ENCODE measurements at places on chromosomes 3 and 15. TPM values are rescaled to one million over a fixed set of nuclear protein-coding genes. Genes with fewer than 3 reads are reported as not detected.

GRCh38 chr3:46666453-46666845 is 27.0 kb downstream of the ALS2CL start:
- no peak for DNase-seq

The TGM4 gene
- 0.17 TPM for total RNA-seq

The HIGD2B gene
- total RNA-seq = not detected

DNA sequence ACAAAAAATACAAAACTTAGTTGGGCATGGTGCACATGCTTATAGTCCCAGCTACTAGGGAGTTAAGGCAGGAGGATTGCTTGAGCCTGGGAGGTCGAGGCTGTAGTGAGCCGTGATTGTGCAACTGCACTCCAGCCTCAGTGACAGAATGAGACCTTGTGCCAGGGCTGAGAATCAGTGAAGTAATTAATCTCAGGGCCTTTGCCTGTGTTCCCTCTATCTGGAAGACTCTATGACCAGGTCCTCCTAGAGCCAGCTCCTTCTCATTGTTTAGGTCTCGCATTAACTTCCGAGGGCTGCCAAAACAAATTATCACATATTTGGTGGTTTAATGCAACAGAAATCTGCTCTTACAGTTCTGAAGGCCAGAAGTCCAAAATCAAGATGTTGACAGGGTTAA is 41.4 kb upstream of the FLNB start:
- DNase-seq = no peak

The P2RY14 gene
- total RNA-seq = not detected

DNA sequence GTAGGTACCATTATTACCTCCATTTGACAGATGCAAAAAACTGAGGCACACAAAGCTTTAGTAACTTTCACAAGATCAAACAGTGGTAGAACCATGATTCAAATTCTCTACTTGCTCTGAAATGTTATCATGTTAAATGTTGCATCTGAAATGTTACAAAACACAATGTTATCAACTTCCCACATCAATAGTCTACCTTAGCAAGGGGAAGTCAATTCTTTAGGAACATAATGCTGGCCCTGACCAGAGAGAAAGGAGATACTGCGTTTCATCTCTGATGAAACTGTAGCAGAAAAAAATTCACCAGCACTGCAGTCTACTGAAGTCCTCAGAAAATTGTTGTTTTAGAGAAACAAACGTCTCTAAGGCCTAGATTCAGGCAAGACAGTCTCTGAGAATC is 174.1 kb downstream of the SATB1 start:
- DNase-seq = no peak

DNA sequence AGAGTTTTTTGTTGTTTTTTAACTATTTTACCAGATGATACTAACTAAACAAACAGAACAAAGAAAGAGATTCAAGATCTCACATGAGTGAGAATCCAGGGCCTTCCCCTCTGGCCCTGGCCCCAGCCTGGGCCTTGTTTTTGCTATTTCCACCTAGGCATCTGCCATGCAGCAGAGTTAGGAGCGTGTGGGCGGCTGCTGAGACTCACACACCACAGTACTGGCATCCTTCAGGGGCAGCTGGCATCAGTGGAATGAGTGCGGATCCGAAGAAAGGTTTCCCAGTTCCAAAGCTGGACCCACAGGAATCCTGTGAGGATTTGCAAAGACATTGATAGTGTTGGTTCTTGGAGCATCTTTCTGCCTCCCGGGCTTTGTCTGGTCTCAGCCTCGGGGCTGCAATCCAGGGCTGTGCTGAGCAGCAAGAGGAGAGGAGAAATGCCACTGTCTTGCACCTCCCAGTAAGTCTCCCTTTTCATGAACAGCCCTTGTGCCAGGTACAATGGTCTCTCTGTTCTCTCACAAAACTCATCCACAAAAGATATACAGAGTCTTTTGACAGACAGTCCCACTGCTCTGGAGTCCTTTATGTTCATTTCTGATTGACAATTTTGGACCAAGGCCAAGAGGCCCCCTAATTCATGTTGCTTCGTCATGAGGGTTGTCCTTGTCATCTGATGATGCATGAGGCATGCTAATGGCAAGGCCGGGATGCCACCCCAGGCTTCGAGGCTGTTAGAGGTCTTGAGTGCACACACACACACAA is 46.6 kb downstream of the APH1B start:
- no peak for DNase-seq

The MNS1 gene
- 12.3 TPM for total RNA-seq

The SMCO1 gene
- not detected for total RNA-seq

- peak; percentile 51 for DNase-seq
Measured at GRCh38 chr3:185270262-185270955, 16.6 kb upstream of the EHHADH start.

DNA sequence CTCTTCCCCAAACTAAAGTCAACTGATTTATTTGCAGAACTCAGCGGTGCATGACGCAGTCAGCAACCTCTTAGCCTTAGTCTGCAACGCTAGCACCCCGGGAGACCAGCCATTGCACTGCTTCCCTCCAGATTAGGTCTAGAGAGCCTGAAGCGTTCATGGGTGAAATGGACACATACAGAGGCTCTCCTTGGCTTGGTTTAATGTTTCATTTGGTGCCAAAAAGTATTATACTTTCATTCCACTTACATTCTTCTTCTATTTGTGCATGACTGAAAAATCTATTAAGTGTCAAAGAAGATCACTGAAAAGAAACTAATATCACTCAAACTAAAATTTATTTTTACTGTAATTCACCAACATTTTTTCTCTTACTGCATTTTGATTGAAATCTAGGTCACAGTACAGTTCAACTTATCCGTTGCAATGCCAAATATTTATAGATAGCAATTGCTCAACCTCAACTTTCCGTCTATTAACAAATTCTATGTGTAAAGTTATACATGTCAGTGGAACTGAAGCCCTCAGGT is 116.2 kb downstream of the ROBO1 start:
- no peak for DNase-seq

GRCh38 chr3:118970819-118971218 is 63.8 kb downstream of the IGSF11 start:
- no peak for DNase-seq

The MYZAP gene
- total RNA-seq = 1.4 TPM

The SAMMSON gene
- total RNA-seq = not detected

All from Daoy (cell line).